ENCODE measurements at places on chromosomes 12 and 14.

- no peak for DNase-seq
These were observed 2.4 kb downstream of the RNASE8 start for GRCh38 chr14:21059842-21060613.

- DNase-seq: no peak
These were observed 200.9 kb downstream of the RPAP3 start for GRCh38 chr12:47504775-47505446.

DNA sequence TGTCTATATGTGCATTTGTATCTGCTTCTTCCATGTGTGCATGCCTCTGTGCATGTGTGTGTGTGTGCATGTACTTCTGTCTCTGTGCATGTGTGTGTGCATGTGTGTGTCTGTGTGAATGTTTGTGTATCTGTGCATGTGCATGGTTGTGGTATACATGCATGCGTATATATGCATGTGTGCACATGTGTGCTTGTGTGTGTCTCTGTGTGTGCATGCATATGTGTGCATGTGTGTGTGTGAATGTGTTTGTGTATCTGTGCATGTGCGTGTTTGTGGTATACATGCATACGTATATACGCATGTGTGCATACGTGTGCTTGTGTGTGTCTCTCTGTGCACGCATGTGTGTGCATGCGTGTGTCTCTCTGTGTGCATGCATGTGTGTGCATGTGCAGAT, 363.2 kb upstream of the SFSWAP start:
- DNase-seq: no peak

DNA sequence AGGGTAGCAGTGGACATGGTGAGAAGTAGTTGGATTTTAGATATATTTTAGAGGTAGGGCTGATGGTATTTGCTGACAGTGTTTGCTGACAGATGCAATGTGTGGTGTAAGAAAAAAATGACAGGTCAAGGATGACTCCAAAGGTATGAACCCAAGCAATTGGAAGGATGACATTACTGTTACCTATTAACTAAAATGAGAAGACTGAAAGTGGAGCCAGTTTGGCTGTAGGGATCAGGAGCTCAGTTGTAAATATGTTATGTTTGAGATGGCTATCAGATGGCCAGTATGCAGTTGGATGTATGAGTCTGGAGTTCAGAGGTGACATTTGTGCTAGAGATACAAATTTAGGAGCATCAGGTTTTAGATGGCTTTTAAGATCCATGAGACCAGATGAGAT, 17.4 kb upstream of the SERPINA6 start:
- no peak for DNase-seq
